Right renal pelvis (tissue), 4 donors: ENCODE measurements at places on chromosomes 12 and 14.

- no peak for DNase-seq
Observed at GRCh38 chr12:125282921-125283320, 217.7 kb downstream of the AACS start.

DNA sequence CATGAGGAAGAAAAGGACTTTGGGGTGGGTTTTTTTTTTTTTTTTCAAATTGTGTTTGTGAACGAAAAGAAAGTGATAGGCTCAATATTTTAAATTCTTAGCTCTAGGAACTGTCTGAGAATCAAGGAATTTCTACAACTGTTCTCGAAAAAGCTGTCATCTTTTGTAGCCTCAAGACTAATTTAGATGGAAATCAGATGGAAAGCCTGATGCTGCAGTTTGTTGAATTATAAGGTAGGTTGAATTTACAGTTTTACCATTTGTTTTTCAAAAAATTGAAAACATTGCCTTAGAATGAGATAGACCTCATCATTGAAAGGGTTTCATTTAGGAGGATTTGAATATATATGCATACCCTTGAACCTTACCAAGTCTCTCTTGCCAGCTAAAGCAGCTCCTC is 109.3 kb upstream of the TRHDE start:
- no peak for DNase-seq

DNA sequence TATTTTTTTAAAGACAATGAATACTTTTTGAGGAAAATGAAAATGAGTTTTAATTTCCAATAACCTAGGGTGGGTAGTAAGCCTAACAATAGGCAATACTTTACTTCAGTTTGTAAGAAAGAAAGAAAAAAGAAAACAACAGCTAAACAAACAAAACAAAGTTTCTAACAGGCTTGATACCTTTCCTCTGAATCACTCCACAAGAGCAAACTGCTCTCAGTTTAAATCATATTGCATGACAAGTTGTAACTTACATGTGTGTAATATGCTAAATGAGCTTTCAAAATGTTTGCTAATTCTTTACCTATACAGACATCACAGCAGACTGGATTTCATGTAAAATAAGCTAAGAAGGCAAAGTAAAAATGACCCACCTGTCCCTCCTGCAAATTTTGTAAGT is 6.7 kb upstream of the LMO3 start:
- DNase-seq: no peak

GRCh38 chr12:3583656-3584334 is 92.8 kb downstream of the PRMT8 start:
- no peak for DNase-seq

- no peak for DNase-seq
Observed at GRCh38 chr14:24162093-24162492, 1.0 kb downstream of the IRF9 start.

DNA sequence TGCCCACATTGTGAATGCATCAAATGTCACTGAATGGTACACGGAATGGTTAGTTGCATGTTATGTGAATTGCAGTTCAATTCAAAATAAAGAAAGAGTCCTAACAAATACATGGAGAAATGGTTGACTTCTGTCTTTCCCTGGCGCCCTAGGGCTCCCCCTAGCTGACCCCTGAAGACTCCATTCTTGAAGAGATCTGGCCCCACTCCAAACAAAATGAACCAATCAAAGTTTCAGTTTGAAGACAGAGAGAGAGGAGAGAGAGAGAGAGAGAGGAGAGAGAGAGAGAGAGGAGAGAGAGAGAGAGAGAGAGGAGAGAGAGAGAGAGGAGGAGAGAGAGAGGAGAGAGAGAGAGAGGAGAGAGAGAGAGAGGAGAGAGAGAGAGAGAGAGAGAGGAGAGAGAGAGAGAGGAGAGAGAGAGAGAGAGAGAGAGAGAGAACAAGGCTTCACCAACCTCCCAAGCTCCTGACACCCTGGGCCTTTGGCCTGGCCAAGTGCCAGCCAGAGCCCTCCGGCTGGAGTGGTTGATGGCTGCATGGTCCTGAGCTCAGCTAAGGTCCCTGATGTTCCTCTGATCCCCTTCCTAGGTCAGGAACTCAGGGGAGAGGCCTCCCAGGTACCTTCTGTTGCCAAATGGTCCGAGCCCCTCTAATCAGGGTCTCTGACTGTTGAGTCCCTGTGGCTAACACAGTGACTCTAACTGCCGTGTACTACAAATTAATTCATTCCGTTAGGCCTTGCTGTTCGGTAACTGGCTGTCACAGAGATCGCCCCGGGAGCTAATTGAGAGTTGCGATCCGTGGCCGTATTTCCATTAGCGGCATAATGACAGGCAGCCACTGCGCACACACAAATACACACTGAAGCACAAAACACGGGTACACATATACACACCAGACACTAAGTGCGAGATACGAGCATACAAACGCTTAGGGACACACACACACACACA is 188.8 kb downstream of the ESRRB start:
- no peak for DNase-seq
